ENCODE measurements at places on chromosomes 16 and 17.

- DNase-seq = no peak
These were observed 257.5 kb downstream of the ENGASE start for GRCh38 chr17:79332011-79332554.

- no peak for DNase-seq
These were observed 5.1 kb downstream of the FANCA start for GRCh38 chr16:89811321-89811720.

DNA sequence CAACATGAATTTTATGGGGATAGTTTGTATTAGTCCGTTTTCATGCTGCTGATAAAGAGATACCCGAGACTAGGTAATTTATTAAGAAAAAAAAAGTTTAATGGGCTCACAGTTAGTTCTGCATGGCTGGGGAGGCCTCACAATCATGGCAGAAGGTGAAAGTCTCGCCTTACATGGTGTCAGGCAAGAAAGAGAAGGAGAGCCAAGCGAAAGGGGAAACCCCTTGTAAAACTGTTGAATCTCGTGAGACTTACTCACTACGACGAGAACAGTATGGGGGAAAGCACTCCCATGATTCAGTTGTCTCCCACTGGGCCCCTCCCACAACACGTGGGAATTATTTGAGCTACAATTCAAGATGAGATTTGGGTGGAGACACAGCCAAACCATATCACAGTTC is 181.5 kb downstream of the PRKCA start:
- no peak for DNase-seq

DNA sequence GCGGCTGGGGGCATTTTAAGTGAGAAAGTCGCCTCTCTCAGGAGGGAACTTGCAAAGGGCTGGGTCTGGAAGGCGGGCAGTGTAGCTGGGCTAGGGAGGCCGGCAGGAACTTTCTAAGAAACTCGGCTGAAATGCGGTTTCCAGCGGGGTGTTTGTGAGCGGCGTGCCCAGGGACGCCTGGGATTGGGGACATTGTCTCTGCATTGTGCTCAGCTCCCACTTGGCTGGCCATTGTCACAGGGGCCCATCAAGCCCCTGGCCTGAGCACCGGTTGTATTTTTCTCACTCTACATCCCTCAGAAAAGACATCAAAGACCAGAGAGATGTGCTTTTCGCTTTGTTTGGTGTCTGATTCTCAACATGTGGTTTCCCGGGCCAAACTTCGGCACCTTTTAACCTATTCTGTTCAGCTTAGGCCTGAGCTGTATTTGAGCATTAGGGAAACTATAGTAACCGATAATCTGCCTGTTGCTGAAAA is 291.1 kb upstream of the IRX3 start:
- no peak for DNase-seq

DNA sequence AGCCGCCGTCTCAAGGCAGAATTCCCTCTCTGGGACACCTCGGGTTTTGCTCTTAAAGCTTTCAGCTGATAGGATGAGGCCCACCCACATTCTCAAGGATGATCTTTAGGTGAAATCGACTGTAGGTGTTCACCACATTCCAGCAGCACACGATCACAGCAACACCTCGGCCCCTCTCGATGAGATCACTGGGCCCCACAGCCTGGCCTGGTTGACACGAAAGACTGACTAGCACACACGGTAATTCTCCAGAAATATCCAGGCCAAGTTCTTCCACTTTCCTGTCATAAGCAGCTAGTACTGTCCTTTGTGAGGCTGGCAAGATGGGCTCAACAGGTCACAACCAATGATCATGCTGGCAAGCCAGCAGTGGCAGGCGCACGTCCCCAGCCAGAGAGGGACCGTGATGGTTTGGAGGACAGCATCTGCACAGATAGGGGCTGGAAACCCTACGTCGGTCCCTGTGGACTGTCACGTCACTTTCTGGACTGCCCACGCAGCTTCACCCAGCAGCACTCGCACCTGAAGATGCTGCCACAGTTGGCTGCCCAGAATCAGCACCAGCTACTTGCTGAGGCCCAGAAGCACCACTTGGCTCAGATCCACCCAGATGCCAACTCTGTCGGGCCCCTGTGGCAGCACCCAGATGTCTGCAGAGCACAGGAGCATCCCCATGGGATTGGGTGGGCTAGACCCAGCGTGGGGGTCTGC is 17.4 kb downstream of the TMC6 start:
- DNase-seq = no peak

DNA sequence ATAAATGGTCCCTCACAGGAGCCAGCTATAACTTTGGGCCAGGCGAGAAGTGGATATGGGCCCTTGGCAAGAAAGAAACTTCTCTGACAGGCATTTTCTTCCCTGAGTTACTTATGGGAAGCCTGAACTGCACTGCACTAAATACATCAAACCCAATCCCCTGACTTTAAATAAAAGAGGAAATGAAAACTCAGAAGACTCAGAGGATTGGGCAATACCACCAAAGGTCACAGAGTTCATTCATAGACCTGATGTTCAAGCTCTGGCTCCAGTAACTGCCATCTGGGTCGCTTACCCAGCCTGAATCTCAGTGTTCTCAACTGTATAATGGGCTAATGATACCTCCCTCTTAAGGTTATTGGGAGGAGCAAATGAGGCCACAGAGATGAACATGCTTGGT is 815 bp downstream of the KRT35 start:
- no peak for DNase-seq

GRCh38 chr17:3739422-3740124 is 15.9 kb downstream of the HASPIN start:
- DNase-seq = no peak

GRCh38 chr17:3667366-3668278 is 756 bp downstream of the TAX1BP3 start:
- DNase-seq = no peak

DNA sequence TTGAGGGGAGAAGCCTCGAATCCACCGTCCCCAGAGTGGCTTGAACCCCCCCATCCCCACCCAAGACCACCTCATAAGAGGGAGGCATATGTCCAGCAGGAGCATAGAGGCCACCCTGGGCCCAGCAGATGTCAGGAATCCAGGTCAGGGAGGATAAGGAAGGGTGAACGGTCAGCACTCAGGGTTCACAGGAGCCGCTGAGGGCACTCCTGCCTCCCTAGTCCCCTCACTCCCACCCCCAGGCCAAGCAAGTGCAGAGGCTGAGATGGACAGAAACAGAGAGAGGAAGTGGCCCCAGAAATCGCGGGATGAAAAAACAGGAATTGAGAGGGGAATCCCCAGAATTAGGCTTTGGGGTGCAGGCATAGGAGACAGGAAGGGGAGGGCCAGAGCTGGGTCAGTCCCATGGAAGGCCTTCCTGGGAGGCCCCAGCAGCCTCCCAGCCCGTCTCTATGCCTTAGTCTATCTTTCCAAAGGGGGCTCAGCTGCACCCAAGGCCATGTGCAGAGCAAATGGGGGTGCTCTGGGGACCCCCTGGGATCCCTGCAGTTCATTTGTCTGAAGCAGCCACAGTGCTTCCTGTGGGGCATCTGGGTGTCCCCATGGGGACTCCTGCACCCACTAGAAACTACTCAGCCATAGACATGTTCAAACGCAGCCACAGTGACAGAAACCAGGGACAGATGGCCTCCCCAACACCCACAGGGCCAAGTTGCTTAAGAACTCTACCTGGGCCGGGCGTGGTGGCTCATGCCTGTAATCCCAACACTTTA is 1.7 kb downstream of the CMTM3 start:
- DNase-seq = no peak

DNA sequence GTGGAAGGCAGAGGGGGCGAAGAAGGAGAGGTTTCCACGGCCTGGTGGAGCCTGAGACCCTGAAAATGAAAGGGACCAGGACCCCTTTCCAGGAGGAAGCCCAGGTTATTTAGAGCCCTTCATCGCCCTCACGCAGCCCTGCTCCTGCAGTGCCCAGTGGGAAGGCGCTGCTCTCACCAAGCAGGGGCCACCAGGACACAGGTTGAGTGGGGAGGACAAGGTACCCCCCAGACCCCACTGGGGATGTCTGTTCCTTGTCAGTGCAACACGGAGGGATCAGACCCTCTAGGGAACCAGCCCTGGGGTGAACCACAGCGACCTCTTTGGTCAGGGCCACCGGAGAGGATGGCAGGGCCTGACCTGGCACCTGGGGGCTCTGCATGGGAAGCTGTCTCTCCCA is 163.9 kb downstream of the C16orf95 start:
- DNase-seq = no peak

- no peak for DNase-seq
These were observed 3.0 kb upstream of the ITGAX start for GRCh38 chr16:31351942-31352325.

- no peak for DNase-seq
These were observed 441.9 kb downstream of the CDH13 start for GRCh38 chr16:83068686-83069085.

DNA sequence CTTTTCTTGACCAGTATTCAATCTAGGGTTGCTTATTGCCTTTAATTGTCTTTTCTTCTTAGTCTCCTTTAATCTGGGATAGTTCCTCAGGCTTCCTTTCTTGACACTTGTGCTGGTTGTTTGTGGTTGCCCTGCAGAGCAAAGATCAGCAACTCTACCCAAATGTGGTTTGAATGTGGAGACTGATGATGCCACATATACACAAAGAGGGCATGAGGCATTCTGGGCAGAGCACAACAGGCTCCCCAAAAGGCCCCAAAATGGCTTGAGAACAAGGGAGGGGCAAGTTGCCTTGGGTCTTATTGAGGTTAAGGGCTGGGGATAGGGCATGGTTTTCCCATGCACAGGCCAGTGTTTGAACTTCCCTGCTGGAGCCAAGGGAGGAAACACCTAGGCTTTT is 29.8 kb upstream of the HOXB9 start:
- DNase-seq = no peak

DNA sequence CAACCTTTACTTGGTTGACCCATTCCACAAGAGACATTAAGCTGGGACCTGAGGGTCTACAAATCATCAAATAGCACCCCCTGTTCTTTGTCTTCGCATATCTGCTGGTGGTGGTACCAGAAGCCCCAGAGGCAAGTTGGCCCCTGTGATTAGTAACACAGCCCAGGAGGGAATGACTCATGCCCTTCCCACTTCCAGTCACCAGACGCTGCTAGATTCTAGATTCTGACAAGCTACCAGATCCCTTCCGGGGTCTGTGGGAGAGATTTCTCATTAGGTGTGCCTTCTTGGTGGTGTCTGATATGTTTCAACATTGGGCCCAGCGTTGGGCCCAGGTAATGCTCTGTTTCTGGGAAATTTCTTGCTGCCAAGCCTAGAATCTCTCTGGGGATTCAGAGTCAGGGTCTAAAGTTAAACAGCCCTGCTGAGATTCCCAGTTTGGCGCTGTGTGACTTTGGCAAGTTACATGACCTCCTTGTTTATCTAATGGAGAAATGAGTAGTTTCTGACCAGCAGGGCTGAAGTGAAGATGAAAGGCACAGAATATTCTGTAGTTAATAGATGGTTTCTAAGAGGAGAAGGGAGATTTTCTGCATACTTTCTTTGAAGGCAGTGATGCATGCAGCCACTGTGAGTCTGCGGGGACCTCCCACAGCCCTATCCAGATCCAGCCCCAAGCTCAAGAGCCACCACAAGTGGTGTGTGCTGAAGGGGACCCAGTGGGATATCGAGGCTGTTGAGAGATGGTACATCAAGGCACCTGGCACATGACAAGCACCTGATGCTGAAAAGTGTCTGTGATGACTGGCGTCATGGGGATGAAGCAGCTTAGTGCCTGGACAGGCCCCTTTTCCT is 3.9 kb downstream of the TRPV2 start:
- peak; percentile 34 for DNase-seq

DNA sequence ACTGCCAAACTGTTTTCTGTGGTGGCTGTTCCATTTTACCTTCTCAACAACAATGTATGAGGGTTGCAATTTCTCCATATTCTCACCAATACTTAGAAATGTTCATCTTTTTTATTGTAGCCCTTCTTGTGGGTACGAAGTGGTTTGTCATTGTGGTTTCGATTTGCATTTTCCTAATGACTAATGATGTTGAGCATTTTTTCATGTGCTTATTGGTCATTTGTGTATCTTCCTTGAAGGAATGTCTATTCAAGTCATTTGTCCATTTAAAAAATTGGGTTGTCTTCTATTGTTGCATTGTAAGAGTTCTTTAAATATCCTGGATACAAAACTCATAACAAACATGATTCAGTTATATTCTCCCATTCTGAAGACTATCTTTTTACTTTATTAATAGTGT is 47.5 kb upstream of the CCL2 start:
- no peak for DNase-seq

GRCh38 chr16:49623501-49624266 is 232.2 kb downstream of the ZNF423 start:
- DNase-seq = no peak

DNA sequence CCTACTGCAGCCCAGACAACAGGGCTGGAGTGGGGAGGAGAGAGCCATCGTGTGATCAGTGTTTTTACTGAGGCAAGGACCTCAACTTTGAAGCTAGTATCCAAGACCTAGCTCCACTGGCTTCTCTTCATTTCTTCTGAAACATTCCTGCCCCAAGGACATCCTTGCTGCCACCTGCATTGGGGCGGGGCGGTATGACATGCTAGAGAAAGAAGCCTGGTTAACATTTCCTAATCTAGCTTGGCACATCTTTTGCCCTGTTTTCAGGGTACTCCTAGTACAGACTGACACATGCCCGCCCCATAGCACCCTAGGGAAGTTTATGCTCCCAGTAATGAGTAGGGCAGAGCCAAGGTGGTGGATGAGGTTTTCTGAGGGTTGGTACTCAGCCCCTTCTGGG is 17.8 kb upstream of the ANKRD40CL start:
- DNase-seq = no peak

DNA sequence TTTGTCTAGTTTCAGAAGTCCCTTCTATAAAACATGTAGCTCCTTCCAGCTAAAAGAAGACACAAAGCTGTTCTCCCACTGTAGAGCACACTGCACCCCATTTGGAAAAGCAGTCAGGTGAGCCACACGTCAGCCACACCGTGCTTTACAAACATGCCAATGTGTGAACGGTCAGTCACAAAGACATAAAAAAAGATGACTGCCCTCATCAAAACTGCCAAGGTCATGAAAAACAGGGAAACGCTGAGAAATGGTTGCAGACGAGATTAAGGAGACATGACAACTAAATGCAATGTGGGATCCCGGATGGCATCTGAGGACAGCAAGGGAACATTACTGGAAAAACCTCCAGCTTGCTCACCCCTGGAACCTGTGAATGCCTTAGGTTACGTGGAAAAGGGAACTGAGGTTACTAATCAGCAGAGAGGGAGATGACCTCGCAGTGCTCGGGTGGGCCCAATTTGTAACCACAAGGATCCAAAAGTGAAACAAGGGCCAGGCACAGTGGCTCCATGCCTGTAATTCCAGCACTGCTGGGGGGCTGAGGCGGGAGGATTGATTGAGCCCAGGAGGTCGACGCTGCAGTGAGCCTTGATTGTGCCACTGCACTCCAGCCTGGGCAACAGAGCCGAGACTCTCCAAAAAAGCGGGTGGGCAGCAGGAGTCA is 8.1 kb downstream of the ANKRD11 start:
- no peak for DNase-seq

DNA sequence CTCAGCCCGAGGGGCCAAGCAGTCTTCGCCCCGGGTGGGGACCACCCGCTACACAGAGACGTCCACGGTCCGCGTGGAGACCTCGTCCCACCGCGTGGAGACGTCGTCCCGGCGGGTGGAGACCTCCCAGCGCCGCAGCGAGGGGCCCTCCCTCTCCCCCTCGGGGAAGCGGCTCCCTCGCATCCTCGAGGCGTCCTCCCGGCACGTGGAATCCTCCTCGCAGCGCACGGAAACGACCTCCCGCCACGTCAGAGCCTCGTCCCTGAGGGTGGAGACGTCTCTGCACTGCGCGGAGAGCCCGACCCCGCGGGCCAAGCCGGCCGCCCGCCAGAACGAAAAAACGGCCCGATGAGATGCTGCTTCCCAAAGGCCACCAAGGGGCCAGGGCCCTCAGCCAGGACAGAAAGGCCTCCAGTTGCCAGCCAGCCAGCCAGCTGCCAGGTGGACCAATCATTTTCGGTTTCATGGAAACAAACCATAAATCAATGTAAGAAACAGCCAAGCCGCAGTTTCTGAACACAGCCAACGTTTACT is 424 bp downstream of the C17orf100 start:
- no peak for DNase-seq
